Osteocyte (in vitro differentiated cells): ENCODE measurements at places on chromosomes 3 and 15. TPM values are rescaled to one million over a fixed set of nuclear protein-coding genes. Genes with fewer than 3 reads are reported as not detected.

DNA sequence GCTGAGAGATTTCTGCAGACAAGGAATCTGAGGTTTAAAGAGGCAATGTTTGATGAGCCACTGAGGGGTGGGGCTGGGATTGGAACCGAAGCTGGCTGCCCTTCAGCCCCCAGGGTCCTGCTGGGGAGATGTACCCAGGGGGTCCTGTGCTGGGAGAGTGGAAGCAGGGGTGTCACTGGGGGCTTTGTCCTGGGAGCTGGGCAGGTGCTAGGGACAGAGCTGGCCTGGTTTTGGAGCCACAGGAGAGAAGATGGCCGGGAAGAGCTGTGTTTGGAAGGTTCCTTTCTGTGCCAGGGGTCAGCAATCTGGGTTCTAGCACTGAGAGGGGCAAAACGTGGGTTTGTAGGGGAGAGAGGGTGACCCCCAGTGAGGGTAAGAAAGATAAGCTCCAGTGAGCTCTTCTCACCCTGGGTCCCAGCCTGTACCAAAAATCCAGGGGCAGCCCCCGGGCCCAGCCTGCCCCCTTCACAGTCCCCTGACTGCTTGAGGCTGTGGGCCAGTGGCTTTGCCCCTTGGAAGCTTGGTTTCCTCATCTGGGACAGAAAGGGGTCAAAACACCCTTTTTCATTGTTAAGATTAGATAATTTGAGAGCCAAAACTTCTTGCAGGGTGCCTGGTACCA, 69.6 kb downstream of the SMAD3 start:
- H3K4me1 ChIP-seq: peaks cover 80% of the 10 kb centered on the region
- H3K27me3 ChIP-seq: no peaks in the 10 kb centered on the region

DNA sequence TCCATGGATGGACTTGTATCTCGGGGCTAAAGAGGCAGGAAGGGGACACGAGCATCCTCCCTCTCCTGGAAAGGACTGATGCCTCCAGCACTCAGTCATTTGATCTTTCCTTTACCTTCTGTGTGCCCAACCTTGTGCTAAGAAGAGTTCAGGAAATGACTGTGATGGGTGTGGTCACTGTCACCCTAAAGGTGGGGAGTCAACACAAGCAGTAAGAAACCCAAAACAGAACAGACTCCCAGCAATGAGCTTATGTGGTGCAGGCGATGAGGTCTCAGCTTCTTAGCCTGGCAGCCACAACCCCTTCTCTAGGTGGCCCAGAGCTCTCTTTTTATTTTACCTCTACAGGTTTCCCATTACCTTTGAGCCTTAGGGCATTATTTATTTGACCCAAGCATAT, 3.8 kb downstream of the MPI start:
- no peak overlapping the region for H3K4me3 ChIP-seq
- peaks cover 22% of the 10 kb centered on the region for H3K4me1 ChIP-seq
- H3K27ac ChIP-seq: no peak overlapping the region

DNA sequence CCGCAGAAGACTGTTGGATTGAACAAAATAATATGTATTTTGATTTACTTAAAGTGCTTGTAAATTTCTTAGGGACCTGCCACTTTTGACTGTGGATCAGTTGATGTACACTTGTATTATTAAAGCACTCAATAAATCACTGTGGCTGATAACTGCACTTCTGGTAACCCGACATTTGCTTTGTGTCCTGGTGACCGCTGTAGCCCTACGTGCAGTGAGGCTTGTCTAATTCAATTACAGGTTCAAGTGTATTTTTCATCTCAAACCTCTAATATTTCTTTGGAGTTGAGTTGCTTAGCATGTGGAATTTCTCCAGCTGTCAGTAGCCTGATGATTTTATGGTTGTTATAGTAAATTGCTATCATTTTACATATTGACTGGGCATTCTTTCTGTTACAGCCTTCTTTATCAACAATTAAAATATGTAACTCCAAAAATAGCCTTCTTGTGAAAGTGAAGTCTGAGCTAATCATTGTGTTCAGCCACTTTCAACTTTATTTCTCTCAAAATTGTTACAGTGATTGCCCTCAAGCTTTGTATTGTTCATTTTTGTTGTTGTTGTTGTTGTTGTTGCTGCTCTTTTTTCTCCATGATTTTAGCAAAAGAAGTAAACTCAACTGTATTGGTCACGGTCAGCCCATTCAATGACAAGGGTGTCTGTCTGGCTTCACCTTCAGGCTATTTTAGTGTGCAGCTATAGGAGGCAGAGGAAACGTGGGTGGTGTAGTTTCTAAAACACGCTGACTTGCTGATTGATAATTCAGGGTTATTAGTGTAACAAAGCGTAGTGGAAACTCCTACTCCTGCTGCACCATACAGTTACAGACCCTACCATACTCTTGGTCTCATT, 215.1 kb upstream of the UBE2E1 start:
- no peak overlapping the region for H3K4me3 ChIP-seq
- no peaks in the 10 kb centered on the region for H3K27me3 ChIP-seq
- peaks cover 18% of the 10 kb centered on the region for H3K4me1 ChIP-seq
- no peak for DNase-seq
- peaks cover 4% of the 10 kb centered on the region for H3K36me3 ChIP-seq

GRCh38 chr15:98690272-98690950, 42.1 kb downstream of the IGF1R start:
- no peak overlapping the region for H3K4me3 ChIP-seq
- no peak for DNase-seq
- no peaks in the 10 kb centered on the region for H3K27me3 ChIP-seq
- H3K4me1 ChIP-seq: peaks cover 77% of the 10 kb centered on the region
- peaks cover 2% of the 10 kb centered on the region for H3K36me3 ChIP-seq
- peak overlapping the region; percentile 59 for H3K27ac ChIP-seq

CHST14 gene
- 46.4 and 48.8 TPM in 2 replicates for total RNA-seq

CNTN6 gene
- total RNA-seq: 27.5 and 28.8 TPM in 2 replicates
